ENCODE measurements at places on chromosomes 3 and 15.

GRCh38 chr3:127493924-127494646 lies 96.4 kb downstream of the TPRA1 start:
- no peak for DNase-seq

- DNase-seq, result no peak
Observed at GRCh38 chr3:115712871-115713270, 89.6 kb downstream of the GAP43 start.

- DNase-seq, result no peak
Observed at GRCh38 chr3:113615976-113616375, 80.5 kb downstream of the USF3 start.

- no peak for DNase-seq
Observed at GRCh38 chr3:44363591-44363990, 25.0 kb downstream of the TCAIM start.

DNA sequence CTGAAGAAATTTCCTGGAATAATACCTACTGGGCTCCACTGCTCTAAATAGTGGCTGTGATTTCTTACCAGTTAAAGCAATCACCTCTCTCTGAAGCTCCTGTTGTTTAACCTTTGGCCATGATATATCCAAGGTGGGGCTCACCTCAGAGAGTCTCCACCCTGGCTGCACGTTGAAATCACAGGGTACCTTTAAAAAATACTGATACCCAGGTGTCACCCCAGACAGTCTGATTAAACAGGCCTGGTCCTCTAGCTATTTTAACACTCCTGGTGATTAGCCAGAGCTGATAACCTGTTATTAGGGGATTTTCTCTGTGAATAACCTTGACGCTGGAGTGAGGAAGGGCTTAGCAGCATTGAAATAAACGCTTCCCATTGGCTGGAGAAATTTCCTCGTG lies 22.3 kb upstream of the ZBTB38 start:
- DNase-seq, result no peak

- no peak for DNase-seq
Observed at GRCh38 chr3:149000206-149000745, 8.9 kb downstream of the GYG1 start.

DNA sequence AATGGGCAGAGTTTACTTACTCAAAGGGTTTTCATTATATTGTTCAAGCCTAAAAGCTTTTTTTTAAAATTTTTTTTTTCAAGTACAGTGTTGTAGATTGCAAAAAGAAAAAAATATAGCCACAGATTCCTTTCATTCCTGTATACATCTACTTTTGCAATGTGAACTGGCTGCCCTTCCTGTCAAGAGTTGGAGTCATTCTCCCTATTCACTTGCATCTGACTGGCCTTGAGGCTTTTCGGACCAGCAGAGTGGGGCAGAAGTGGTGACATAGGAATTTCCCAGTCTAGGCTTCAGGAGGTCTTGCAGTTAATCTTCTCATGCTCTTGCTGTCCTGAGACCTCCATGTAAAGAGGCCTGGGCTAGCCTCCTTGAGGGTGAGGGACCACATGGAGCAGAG lies 218.3 kb upstream of the CFAP20DC start:
- no peak for DNase-seq

- DNase-seq, result no peak
Observed at GRCh38 chr15:100926258-100926657, 7.1 kb downstream of the LRRK1 start.

- no peak for DNase-seq
Observed at GRCh38 chr3:112247350-112247749, 46.7 kb downstream of the SLC9C1 start.

- DNase-seq, result no peak
Observed at GRCh38 chr15:77031376-77032050, 36.6 kb downstream of the PSTPIP1 start.
